DMS53 (cell line): ENCODE measurements at places on chromosomes 5 and 9.
A peak's percentile ranks its signal among the peaks of the same experiment; 100 is the strongest.

DNA sequence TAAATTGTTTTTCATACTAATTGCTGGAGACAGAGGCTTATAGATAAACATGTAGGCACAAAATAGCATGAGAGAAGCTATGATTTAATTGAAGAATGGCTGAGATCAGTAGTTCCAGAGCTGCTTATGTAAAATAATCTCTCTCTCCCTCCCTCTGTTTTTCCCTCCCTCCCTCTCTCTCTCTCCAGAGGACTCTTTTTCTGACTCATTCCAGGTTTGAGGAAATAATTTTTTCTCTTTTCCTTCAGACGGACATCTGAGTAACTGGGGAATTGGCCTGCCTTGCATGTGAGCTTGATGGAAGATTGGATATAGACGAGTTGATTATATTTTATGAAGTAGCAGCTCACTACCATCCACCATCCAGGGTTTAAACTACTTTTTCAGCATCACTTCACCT, 35.5 kb downstream of the KCTD16 start:
- peak; percentile 20 for DNase-seq

- DNase-seq: no peak
Observed at GRCh38 chr9:98342098-98342819, 86.8 kb upstream of the TBC1D2 start.

DNA sequence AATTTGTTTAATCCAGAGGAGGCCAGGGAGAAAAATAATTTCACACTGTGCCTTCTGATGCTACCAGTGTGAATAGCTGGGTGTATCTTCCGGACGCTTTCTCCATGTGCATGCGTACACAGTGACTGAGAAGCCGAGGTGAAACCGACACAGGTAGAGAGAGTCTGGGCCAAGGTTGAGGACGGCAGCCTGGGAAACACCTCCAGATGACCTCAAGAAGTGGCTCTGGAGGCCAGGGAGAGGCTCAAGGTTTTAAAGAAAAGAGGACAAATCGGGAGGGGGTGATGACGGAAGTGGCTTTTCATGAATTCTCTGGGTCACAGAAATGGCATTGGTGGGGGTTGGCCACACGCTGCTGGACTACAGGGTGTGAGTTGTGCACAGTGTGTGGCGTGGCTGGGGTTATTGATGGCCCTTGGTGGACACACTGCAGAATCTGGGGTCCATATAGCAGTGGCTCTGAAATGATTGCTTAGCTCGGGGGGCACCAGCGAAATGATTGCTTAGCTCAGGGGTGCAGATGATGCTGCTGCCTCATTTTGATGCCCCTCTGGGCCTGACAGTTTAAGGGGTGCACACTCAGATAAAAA, 34.1 kb upstream of the LRRC14B start:
- DNase-seq: no peak

DNA sequence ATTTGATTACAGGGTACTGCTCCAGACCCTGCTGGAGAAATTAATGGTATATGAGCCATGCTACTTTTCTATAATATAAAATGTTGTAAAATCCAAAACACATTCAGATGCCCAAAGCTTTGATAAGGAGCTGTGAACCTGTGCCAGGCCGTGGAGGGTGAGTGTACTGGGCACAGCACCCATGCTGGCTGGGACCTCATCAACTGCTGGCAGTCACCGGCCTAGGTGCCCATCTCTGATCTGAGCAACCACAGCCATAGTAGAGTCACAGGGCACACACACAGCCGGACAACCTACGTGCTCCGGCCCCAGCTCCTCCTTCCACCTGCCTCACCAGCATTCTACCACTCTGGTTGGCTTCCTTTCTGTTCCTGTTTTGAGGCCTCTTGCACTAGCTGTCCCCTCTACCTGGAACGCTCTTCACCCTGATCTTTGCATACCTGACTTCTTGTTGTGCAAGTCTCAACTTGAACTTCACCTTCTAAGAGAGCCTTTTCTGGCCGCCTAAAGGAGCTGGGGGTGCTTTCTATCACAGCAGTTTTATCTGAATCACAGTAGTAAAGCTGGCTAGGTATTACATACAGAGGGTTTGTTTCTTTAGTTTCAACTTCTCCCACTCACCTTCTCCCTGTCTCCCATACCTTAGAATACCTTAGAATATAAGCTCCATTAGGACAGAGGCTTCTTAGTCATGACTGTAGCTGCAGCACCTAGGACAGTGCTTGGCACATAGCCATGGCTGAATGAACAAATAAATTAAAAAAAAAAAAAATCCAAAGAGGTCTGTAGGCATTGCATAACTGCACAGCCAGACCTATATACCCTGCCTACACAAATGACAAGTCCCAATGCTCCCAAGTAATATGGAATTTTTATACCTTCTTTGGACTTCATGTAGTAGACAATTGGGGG, 51.7 kb downstream of the MED27 start:
- no peak for DNase-seq

DNA sequence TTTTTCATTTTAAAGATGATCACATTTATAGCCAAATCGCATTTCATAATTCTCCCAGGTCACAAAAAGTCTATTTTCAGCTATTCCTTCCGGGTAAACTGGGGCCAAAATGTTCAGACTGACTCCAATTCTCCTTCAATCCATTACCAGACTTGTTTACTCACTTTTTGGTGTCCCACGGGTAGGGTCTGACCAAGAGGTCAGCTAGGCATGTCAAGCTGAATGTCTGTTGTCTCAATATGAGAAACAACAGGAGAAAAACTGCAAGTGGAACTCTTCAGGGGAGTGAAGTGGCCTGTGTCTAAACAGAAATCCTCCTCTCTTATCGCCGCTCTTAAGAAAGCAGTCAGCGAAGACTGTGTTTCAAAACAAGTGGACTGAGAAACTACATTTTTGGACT, 171.3 kb downstream of the APBA1 start:
- no peak for DNase-seq

DNA sequence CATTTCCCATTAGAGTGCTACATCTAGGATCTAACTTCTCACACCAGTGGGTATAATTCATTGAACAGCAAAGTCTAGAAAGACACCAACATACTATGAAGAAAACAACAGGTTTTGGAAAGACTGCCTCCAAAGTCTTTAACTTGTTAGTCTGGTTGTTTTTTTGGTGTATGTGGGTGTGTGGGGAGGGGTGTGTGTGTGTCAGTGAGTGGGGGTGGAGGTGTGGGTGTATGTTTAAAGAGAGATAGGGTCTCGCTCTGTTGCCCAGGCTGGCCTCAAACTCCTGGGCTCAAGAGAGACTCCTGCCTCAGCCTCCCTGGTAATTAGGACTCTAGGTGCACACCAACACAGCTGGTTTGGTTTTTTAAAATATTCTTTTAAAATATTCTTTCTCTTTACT, 59.7 kb downstream of the AP3B1 start:
- DNase-seq: no peak

GRCh38 chr9:99253134-99253533, 31.1 kb downstream of the SEC61B start:
- DNase-seq: no peak

GRCh38 chr9:111961575-111961974, 65.0 kb downstream of the UGCG start:
- peak; percentile 97 for DNase-seq

- DNase-seq: no peak
Observed at GRCh38 chr5:143206196-143207053, 197.1 kb downstream of the NR3C1 start.

- no peak for DNase-seq
Observed at GRCh38 chr5:107365320-107366109, 305.2 kb downstream of the EFNA5 start.

- no peak for DNase-seq
Observed at GRCh38 chr9:81108391-81108790, 581.0 kb downstream of the TLE1 start.

DNA sequence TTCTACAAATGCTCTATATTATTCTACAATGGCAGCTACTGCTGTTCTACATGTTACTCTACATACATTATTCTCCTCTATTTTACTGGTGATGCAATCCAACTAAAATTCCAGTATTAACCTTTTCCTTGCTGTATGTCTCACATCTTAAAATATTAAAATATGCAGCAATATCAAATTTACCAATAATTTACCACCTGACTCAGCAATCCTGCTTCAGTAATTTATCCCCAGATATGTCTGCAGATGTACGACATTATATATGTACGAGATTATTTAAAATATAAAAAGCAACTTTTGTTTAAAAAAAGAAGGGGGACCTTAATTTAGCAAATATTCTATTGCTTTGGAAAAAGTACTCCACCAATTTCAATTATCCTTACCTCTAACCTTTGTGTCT, 11.6 kb downstream of the KIF3A start:
- no peak for DNase-seq

DNA sequence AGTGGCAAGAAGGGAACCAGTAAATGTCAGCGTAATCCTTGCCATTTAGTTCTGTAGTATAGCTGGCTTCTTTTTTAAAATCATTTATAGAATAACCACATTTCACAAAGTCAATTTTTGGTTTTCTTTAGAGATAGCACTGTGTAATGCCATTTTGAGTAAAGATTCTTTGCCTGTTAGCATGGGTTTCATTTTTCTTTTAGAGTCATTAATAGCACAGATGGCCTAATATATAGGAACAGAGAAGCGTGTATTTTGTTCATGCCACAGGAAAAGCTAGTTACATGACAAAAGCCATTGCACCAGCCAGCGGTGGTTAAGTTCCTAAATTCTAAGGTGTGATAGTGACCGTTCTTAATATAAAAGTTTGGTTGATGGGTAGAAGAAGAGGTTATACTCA, 1363.9 kb downstream of the MAT2B start:
- no peak for DNase-seq

GRCh38 chr5:159249158-159249557, 13.9 kb upstream of the UBLCP1 start:
- DNase-seq: no peak

DNA sequence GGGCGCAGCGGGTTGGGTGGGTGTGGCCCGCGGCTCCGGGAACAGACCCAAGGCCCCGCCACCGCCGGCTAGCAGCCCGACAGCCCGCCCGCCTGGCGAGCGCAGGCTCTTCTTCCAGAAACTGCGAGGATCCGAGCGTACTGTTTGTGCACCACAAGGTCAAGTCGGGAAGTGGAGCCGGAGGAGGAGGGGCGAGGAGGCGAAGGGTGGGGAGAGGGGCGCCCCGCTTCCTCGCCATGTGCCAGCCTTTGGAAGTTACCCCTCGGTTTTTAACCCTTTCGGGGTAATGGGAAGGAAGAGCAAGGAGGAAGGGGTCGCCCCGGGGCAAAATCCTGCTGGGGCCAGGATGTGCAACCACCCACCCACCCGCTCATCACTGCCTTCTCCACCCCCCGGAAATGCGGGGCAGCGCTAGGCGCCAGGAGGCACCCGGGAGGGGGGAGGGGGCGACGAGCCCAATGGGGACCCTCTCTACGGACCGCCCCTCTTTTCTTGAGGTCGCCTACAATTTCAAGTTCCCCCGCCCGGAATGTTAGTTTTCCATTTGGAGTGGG, 1.1 kb upstream of the JADE2 start:
- peak; percentile 90 for DNase-seq

GRCh38 chr5:17257705-17258273, 40.4 kb downstream of the BASP1 start:
- no peak for DNase-seq

GRCh38 chr5:135822286-135822685, 12.2 kb upstream of the SLC25A48 start:
- peak; percentile 71 for DNase-seq

- no peak for DNase-seq
Observed at GRCh38 chr5:133120156-133120750, 68.4 kb downstream of the HSPA4 start.

DNA sequence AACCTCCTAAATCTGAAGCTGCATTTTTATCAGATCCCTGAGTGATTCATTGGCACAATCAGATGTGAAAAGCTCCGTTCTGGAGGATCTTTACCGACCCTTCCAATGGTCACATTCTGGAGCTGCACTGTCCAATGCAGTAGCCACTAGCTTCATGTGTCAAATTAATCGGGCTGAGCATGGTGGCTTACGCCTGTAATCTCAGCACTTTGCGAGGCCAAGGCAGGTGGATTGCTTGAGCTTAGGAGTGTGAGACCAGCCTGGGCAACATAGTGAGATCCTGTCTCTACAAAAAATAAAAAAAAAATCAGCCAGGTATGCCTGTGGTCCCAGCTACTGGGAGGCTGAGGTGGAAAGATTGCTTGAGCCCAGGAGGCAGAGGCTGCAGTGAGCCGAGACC, 3.7 kb downstream of the IL17B start:
- no peak for DNase-seq

GRCh38 chr5:154977409-154977808, 36.1 kb upstream of the KIF4B start:
- peak; percentile 48 for DNase-seq

DNA sequence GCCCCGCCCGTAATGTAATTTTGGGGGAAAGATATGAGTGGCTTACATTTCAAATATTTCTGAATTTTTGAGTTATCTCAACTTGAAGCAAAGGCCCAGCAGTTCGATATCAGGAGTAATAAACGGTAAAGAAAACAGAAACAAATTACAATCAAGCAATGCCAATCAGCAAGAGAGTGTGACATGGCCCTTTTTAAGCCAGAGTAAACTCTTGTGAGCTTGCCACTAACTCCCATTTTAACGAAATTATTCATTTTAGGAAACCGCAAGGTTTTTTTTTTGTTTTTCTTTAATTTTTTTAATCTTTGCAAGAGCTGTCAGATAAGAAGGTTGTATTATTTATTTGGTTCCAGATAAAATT, 17.6 kb upstream of the CDK7 start:
- DNase-seq: peak; percentile 49
